Hypothalamus (tissue), 51 donors: ENCODE measurements at places on chromosomes 2 and 18.
A peak's percentile ranks its signal among the peaks of the same experiment; 100 is the strongest.

- no peak for DNase-seq
Observed at GRCh38 chr2:217060951-217061547, 201.2 kb upstream of the TNP1 start.

GRCh38 chr2:221674446-221674845 is 102.3 kb upstream of the EPHA4 start:
- DNase-seq = no peak

DNA sequence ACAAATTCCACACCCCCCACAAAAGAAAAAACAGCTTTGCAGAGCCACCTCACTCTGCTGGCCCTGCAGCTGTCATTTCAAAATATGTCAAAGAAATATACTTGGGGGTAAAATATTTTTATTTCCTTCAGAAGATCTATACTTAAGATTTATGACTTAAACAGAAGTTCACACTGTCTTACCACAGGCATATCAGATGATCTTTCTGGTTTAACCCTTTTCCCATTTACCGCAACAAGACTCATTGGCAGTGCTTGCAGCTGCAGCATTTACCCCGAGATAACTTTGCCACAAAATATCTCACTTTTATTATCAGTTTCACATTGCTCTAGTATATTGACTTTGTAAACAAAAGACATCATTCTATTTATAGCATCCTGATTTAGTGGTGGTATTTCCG is 21.6 kb upstream of the SLC35G4 start:
- DNase-seq = no peak

DNA sequence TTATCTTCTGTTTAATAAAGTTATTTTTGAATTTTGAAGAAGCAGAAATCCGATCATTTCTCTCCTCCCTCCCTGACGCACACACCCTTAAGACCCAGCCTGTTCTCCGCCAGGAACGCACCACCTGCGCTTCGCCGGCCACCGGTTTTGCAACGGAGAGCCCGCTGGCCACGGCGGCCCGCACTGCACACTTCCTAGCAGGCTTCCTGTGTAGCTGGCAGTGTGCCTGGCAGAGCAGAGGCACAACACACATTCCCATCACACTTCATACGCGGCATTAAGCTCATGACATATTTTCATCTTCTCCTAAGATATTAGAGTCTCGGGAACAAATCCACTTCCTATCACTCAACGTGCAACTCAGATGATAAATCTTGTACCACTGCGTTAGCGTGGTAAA is 148.0 kb downstream of the HDAC4 start:
- peak; percentile 33 for DNase-seq

DNA sequence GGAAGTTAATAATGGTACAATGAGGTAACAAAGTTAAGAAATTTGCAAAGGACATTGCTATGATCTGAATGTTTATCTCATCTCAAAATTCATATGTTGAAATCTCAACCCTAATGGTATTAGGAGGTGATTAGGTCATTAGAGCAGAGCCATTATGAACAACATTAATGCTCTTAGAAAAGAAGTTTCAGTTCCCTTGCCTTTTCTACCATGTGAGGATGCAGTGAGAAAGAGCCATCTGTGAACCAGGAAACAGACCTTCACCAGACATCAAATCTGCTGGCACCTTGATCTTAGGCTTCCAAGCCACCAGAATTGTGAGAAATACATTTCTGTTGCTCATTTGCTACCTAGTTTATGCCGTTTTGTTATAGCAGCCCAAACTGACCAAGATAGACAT is 757.6 kb downstream of the NR4A2 start:
- no peak for DNase-seq
